ENCODE measurements at places on chromosomes 13 and 19.

- no peak for DNase-seq
Observed at GRCh38 chr13:32609428-32609827, 23.2 kb downstream of the PDS5B start.

DNA sequence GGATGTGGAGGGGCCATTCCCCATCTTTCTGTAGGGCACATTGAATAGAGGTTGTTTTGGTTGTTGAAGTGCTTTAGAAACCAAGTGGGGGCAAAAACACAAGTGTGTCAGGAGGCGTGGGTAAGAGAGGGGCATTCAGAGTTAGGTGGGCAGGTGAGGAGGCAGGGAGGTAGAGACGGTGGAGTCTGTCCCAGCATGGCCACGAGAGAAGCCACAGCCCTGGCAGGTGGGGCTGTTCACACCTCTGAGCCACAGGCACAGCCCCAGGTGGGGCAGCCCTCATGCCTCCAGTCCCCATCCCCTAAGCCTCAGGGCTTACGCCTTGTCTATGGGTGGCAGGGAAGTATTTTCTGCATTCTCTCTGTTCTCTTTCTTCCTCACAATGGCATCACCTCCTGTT is 43.7 kb downstream of the KCTD15 start:
- no peak for DNase-seq

- no peak for DNase-seq
Observed at GRCh38 chr13:97640268-97640667, 206.3 kb downstream of the RAP2A start.

GRCh38 chr13:94382517-94382916 is 97.0 kb downstream of the DCT start:
- DNase-seq = no peak

DNA sequence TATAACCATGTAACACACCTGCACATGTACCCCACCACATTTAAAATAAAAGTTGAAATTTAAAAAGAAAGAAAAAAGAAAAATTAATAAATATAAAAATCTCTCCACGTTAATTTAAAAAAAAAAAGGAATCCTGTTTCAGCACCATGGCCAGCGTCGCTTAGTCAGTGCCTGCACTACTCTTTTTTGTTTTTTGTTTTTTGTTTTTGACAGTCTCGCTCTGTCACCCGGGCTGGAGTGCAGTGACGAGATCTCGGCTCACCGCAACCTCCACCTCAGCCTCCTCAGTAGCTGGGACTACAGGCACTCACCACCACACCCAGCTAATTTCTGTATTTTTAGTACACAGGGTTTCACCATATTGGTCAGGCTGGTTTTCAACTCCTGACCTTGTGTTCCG is 835.9 kb downstream of the UQCRFS1 start:
- no peak for DNase-seq

GRCh38 chr13:111204438-111205177 is 89.5 kb downstream of the ARHGEF7 start:
- DNase-seq = no peak

- DNase-seq = no peak
Observed at GRCh38 chr13:99546878-99547277, 45.6 kb downstream of the TM9SF2 start.

- DNase-seq = no peak
Observed at GRCh38 chr13:30757026-30757742, 21.8 kb downstream of the ALOX5AP start.

GRCh38 chr13:109782066-109782822 is 4.1 kb downstream of the IRS2 start:
- DNase-seq = no peak

DNA sequence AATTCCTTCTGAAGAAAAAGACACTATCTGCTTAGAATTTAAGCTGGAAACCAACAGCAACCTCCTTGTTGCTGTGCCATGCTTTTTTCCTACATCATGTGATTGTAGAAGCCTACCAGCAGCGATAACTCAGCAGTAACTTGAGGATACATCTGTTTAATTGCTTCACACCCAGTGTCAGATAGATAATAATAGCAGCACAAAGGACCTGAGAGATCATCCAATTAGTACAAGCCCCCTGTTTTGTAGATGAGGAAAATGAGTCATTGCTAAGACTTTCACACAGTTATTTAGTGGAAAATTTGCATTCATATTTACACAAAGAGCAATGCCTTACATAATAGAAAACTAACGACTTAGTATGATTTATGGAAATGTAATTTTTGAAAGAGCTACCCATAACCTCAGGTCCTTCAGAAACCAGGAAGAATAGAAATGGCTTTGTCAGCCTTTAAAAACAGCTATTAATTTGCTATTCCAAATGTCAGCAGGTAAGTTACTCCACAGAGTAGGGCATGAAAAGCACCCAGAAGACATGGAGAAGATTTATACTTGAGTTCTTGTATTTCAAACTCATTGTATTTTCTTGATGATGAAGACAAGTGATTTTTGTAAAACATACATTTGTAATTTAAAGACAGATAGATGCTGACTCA is 93.7 kb upstream of the SGCG start:
- DNase-seq = no peak

DNA sequence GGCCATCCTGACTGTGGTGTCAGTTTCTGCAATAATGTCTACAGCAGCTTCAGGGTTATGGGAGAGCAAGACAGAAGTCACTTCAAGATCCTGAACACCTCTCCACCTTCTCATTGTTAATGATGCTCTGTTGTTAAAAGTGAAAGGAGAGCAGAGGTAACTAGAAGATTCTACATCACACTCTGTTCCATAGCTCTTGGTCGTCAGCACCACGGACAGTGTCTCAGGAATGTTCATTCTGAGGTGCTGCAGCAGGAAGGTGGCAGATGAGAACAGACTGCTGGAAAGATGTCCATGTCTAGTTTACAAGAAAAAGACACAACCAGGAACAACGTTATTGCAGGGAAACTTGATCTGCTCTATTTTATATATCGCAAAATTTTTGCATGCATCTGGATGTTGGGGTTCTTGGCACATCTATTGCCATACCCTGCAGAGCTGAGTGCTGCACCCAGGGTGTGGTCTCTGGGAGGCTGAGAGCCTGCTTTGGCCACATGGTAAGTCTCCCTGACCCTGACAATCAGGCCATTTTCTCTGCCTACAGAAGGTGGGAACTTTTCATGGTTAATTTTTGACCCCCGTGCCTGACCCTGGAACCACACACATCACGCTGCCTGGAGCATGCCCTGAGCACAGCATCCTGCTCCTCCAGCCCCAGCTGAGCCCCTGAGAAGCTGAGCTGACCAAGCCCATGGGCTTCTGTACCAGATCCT is 12.7 kb downstream of the CEACAM21 start:
- peak; percentile 50 for DNase-seq

- no peak for DNase-seq
Observed at GRCh38 chr13:59691501-59692066, 472.1 kb downstream of the DIAPH3 start.

DNA sequence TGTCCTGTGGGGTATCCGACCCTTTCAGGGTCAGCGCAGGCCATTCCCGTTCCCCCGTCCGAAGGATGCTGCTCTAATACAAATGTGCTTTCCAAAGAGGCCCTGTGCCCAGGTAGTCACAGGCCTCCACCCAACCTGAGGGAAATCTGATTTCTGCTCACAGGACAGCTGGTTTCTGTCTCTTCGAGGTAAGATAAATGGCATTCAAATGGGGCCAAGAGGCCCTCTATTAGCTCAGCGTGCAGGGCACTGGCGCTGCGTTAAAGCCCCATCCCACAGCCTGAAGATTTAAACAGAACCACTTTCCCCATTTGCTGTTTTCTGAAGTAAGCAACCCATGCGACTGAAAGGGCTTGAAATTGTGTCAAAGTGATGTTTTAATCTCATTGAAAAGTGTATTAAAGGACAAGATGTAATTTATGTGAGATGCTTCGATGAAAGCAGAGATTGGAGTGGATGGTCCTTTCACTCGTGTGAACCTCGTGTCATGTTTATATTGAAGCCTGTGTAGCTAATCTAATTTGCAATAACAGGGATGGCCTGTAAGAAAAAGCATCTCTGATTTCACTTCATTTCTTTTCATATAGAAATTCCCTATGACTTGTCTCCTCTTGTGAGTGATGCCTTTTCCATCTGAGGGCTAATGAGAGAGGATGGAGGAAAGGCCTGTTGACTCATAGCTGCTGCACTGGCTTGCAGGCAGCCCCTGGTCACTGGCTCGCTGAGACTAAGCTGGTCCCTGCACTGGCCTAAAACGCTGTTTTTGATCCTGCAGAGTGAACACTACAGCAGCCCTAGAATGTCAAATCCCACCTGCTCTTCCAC is 7.3 kb upstream of the SOX1 start:
- DNase-seq = no peak

- no peak for DNase-seq
Observed at GRCh38 chr19:5889288-5889971, 14.2 kb downstream of the NDUFA11 start.

- DNase-seq = no peak
Observed at GRCh38 chr19:54432144-54432738, 16.8 kb upstream of the LENG8 start.

GRCh38 chr13:39765801-39766463 is 110.5 kb downstream of the COG6 start:
- DNase-seq = peak; percentile 50

- no peak for DNase-seq
Observed at GRCh38 chr13:97986835-97987234, 33.4 kb downstream of the IPO5 start.

DNA sequence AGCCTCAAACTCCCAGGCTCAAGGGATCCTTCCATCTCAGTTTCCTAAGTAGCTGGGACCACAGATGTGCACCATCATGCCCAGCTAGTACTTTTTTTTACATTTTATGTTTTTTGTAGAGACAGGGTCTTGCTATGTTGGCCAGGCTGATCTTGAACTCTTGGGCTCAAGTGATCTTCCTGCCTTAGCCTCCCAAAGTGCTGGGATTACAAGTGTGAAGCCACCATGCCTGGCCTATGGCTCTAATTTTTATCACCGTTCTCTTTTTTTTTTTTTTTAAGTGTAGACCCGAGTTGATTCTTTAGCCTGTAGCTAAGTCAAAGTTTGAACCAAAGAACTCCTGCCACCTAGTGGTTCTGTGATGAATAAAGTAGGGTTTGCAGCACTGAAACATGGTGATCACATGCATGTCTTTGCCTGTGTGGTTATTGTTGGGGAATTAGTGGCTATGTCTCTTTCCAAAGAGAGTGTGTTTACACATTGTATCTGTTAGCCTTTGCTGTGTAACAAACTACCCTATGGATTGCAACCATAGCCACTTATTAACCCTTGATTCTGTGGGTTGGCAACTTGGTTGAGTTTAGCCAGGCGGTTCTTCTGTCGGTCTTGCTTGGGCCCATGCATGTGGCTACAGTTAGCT is 11.6 kb downstream of the NFILZ start:
- DNase-seq = no peak

GRCh38 chr13:39773833-39774232 is 118.4 kb downstream of the COG6 start:
- DNase-seq = no peak

DNA sequence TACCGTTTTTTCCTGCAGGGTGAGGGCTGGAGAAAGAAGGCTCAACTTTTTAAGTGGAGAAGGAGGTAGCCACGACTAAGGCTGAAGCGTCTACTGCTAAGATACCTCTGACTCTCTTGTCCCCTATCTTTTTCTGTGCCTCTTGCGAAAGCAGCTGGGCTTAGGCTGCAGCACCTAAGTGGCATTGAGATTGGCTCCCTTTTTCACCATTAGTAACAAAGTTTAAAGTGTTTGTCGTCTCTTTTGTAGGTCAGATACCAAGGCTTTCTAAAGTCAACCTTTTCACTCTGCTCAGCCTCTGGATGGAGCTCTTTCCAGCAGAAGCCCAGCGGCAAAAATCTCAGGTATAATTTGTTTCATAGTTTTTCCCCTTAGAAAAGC is 887 bp downstream of the CDADC1 start:
- DNase-seq = no peak

GRCh38 chr13:43815204-43815603 is 28.4 kb upstream of the ENOX1 start:
- no peak for DNase-seq

GRCh38 chr19:30008169-30008568 is 66.1 kb downstream of the URI1 start:
- DNase-seq = no peak

- no peak for DNase-seq
Observed at GRCh38 chr19:57947088-57947418, 453 bp downstream of the ZNF256 start.

DNA sequence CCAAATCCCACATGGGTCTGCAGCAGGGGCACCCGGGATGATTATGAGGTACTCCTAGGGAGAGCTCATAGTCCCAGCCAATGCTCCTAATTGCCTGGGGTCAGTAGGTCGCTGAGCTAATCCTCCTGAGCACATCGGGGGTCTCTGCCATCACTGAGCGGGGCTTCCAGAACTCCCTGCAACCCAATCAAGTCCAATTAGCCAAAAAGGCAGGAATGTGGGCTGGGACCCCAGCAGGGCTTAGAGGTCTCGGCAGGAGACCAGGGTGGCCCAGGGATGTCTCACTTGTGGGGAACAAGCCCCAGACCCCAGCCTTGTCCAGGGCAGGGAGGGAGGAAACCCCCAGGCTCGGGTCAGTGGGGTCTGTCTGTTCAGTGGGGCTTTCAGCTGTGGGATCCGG is 17.1 kb upstream of the CPAMD8 start:
- no peak for DNase-seq

GRCh38 chr13:112838038-112838841 is 130.8 kb upstream of the MCF2L start:
- no peak for DNase-seq
